ENCODE measurements at places on chromosomes 5 and 9. TPM values are rescaled to one million over a fixed set of nuclear protein-coding genes. Genes with fewer than 3 reads are reported as not detected.

- no peak for DNase-seq
These were observed 46.9 kb downstream of the JAKMIP2 start for GRCh38 chr5:147735621-147736125.

GRCh38 chr5:132408965-132409364, 39.5 kb downstream of the SLC22A5 start:
- DNase-seq = no peak

GRCh38 chr5:33903118-33903517, 11.3 kb upstream of the ADAMTS12 start:
- no peak for DNase-seq

DNA sequence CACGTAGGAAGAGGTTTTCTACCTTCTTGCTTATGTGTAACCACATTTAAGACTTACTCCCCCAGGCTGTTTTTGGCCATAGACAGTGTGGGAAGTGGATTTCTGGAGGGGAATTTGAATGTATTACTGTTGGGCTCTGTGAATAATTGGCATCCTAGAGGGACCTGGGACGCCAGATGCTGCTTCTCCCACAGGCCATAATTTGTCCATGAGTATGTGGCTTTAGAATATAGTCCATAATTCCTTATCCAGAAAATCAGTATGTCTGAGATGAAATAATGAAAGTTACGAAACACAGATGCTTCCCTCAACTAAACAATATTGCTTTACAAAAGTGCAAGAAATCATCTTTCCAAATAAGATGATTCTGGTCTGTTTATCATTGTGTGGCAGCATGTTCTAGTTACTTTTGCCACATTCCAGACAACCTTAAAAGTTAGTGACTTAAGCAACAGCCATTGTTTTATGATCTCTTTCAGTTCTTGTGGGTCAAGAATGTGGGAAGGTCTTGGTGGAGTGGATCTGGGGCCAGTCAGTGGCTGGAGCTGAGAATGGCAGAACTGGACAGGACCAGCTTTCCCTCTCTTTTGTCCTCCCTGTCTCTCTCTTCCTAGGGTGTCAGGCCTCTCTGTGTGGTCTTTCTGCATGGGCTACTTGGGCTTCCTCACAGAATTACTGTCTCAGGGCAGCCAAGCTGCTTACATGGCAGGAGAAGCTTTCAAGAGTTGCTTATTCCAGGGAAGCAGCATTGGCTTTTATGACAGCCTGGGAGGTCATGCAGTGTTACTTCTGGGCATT, 79.4 kb downstream of the FBXL7 start:
- no peak for DNase-seq

DNA sequence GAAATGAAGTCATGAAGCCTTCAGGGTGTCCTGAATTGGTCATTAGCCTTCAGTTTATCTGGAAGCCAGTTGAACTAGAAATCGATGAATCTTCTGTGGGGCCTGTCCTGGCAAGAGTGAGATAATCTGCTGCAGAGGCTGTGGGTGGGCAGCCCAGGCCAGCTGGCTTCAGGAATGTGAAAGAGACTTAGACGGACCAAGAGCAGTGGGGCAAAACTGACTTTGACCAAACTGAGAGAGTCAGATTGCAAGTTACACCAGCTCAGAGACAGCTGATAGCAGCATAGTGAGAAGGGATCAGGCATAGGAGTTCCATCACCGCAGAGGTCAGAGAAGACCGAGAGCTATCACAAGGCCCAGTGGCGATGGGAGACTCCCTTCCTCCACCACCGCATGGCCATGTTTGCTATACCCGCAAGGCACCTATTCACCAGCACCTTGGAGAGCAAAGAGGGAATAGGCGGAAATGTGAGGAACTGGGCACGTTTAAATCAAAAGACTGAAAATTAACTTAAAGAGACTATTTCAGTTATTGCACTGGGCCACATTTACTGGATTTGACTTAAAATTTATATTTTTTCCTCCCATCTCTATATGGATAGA, 50.0 kb upstream of the GLIS3 start:
- no peak for DNase-seq

GRCh38 chr9:15299374-15299939, 7.6 kb downstream of the TTC39B start:
- DNase-seq = no peak

GRCh38 chr5:62621280-62621679, 42.7 kb downstream of the LRRC70 start:
- DNase-seq = no peak

GRCh38 chr9:86638109-86638508, 283.9 kb upstream of the TUT7 start:
- no peak for DNase-seq

- peak; percentile 58 for DNase-seq
These were observed 104.0 kb downstream of the ATP10B start for GRCh38 chr5:160747987-160748386.

DNA sequence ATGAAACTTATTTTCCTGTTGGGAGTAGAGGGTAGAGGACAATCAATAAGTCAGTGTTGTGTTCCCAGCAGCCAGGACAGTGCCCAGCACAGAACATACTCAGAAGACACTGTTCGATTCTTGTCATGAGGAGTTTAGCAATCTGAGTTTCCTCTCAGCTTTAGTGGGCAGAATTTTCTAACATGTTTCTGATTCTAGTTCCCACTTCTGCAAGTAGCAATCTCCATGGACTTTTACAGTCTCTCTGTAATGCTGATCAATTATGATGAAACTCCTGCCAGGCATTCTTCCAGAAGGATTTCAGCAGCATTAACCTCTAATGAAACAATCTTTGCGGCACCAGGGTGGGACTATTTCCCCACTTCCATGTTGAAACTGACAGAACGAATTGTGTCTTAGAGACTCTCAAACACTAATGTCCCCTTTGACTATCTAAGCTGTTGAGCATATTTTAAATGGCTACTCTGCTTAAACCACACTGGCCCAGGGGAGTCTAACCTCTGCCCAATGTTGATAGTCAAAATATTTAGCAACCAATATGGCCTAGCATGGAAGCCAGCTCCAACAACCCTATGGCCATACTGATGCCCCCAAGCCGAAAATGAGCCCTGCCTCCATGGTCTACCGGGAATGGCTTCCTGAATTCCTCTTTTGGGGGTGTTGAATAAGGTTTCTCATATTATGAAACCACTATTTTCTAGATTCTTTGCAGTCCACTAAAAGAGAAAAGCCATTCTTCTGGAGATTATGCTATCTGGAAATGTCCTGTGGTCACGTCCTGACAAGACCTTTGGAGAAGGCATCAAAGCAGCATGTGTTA, 484.3 kb downstream of the BNC2 start:
- DNase-seq = no peak

DNA sequence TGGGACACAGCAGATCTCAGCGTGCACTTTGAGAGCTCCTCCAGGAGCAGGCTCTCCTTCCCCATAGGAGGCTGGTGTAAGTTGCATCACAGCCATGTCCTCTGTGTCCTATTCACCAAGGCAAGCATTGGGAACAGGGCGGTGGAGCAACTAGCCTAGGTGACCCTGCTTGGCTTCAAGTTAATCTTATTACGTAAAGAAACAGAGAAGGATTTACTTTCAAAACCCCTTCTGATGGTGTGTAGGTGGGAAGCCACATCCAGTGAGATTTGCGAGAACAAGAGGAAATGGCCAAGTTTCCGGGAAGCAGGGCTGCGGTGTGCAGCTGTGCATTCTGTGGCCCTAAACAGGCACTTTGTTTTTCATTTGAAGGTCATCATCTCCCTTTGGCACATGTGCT, 80.2 kb downstream of the TRIO start:
- DNase-seq = no peak

DNA sequence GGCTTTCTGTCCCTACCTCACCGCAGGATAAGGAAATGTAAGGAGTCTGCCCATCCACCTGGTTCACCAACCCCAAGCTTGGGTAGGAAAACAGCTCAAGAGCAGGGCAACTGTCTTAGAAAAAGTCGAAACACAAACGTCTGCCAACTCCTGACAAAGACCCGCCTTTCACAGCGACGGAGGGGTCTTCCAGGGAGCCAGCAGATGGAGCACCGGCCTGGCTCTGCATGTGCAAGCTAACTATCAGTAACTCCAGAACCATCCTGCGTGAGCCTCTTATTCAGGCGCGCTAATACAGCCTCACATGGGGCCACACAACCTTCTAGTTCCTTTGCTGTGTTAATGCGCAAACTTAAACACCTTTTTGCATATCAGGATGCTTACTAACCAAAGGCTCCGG, 26.9 kb downstream of the CAMSAP1 start:
- DNase-seq = no peak

DNA sequence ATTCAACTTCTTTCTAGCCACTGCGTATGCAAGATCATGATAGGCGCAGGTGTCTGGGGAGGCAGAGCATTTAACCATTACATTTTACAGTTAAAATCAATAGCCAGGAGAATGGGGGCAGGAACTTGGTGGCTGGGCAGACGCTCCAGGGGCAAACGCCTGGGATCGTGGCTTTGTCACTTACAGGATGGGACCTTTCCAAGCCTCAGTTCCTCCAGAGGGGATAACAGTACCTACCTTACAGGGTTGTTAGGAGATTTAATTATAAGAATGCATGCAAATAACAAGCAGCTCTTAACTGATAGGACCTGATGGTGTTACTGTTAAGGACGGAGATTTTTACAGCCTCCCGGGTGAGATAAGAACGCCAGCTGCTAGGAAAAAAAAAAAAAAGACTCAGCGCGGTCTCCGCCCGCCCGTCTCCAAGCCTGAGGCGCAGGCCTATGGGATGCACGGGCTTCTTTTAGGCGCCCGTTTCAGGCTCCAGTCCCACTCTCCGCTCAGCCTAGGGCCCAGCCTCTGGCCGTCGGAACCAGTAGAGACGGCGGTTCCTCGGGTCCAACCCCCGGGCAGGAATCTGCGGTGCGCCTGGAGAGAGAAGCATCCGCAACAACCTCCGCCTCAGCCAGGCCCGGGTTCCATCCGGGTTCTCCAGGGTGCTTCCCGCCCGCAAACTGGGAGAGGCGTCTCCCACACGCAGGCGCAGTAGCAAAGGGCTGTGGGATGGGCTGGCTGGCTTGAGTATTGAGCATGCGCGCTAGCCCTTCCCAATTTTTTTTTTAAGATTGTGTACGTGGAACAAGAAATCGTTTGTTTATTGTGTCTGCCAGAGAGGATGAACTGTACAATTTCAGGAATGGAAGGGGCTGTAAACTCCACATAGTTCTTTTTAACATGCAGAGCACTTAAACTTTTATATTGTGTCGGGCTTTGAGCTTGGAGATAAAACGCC, at the start of gene FAM200C:
FAM200C (minus strand) TSS at position 653 of the 952 bp plus-strand sequence. CDS start 4,564 bp downstream, outside the sequence.
- peak; percentile 88 for DNase-seq

DNA sequence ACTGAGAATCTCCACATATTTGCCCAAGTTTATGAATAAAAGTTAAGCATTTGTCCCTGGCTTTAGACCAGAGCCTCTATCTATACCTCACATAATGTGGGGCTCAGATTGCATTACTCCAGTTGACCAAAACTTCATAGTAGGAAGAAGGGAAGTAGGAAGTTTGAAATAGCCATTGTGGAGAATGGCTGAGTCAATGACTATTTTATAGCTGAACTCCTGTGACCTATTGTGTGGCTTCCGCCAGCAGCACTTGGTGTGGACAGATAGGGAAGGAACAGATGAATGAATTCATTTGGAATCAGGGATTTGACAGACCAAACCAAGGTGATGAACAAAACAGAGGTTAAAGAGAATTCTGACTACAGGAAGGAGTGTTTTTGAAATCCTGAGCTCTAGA, 92.9 kb upstream of the LPAR1 start:
- DNase-seq = no peak

DNA sequence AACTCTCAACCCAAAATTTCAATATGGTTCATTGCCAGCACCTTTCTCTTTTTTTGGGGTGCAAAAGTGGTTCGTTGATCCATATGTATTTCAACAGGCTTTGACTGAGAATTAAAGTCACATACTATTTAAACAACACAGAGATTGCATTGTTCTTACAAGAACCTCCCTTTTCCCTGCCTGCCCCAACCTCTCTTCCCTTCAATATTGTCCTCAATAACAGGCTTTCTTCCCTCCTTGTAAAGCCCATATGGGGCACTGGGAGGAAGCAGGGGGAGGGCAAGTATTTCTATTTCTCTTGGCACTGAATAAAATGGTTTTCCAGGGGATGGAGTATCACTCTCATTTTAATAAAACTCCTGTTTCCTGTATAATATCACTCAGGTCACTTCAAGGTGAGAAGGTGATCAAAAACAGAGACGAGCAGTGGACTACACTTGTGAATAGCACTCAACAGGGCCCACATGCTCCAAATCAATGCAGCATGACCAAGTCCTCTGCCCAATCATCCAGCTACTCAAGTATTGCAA, 65.1 kb downstream of the EFNA5 start:
- no peak for DNase-seq

- DNase-seq = no peak
These were observed 6.3 kb downstream of the TESK1 start for GRCh38 chr9:35611230-35611797.

DNA sequence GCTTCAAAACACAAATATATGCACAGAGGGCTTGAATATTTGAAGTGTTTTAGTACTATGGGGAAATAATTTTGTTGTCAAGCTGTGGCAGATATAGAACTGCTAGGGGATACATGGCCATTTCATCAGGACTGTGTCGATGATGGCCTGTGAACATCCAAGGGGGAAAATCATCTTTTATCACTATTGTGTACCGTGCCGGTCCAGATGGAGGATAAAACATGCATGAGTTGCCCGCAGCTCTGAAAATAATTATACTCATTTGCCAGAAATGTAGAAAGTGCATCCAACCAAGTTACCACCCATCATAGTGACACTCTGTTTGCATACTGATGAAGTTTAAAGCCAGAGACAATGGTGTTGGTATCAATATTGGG, 405.9 kb downstream of the ZSWIM6 start:
- no peak for DNase-seq

DNA sequence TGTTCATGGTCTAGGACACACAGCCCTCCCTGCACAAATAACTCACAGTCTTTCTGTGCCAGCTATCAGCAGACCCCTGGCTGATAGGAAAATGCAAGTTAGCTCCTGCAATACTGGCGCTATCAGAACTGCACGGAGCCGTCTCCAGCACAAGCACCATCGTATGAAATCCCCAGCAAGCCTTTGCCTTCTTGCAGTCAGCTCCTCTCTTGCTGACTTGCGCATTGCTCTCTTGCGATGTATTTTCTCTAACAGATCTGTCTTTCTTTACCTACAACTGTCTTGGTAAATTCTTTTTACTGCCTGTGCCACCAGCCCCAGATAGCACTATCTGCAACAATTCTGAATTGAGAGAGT, 25.1 kb upstream of the UGCG start:
- no peak for DNase-seq

GRCh38 chr5:81020478-81021167, 60.5 kb downstream of the RASGRF2 start:
- no peak for DNase-seq

GRCh38 chr5:74241751-74242140, 398.8 kb downstream of the ENC1 start:
- no peak for DNase-seq

UBQLN1 gene
- total RNA-seq = 265 TPM

PCDHB3 gene
- total RNA-seq = 10.3 TPM

HINT2 gene
- 7.0 TPM for total RNA-seq

KIF3A gene
- total RNA-seq = 76.7 TPM

LRRC19 gene
- not detected for total RNA-seq

RPP25L gene
- 5.5 TPM for total RNA-seq

FGF10 gene
- total RNA-seq = 0.47 TPM

ZBTB6 gene
- total RNA-seq = 88.0 TPM

SMIM33 gene
- total RNA-seq = not detected

NSMF gene
- total RNA-seq = 35.7 TPM

OBP2B gene
- not detected for total RNA-seq
